ENCODE measurements at places on chromosomes 13 and 19.

- DNase-seq: no peak
These were observed 2.1 kb upstream of the GNA15 start for GRCh38 chr19:3133793-3134116.

GRCh38 chr19:54172471-54173358 is at the start of gene TMC4:
TSS of gene TMC4 (minus strand) at chr19:54173160. CDS start at chr19:54173117, 43 bp downstream.
- DNase-seq: no peak

DNA sequence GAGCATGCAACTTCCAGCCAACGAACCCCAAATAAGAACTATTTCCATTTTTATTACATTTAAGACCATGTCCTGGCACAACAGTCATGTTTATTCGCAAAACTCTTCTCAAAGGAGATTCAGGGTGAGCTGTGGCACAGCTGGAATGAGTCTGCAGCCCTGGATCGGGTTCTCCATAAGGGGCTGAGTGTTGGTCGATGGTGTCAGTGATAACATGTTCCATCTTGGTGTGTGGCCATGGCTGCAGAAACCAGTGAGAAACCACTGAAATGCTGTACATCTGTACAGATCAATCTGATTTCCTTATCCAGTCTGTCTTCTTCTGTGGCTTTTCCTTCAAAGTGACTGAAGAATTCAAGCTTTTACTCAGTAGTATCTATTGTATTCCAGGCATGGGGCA is 15.2 kb downstream of the FAM124A start:
- DNase-seq: no peak

- no peak for DNase-seq
These were observed 155.0 kb upstream of the TSHZ3 start for GRCh38 chr19:31504221-31504620.

- DNase-seq: no peak
These were observed 25.8 kb upstream of the CYP2S1 start for GRCh38 chr19:41166944-41167804.

- no peak for DNase-seq
These were observed 81.4 kb upstream of the GPC6 start for GRCh38 chr13:93145199-93145598.

DNA sequence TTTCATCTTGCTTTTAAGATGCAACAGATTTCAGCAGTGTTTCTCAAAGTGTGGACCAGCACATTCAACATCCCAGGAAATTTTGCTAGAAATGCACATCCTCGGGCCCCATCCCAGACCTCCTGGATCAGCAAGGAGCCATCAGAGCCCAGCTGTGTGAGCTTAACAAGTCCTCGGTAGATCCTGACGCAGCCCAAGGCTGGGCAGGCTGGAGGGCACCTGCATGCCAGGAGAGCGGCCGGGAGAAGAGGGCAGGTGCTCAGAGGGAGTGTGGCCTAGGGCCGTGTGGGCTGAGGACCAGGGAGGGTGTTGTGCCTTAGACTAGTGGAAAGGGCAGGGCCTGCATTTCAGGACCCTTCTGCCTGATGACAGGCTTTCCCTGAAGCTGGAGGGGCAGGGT is 2.2 kb upstream of the MCF2L start:
- peak; percentile 16 for DNase-seq

DNA sequence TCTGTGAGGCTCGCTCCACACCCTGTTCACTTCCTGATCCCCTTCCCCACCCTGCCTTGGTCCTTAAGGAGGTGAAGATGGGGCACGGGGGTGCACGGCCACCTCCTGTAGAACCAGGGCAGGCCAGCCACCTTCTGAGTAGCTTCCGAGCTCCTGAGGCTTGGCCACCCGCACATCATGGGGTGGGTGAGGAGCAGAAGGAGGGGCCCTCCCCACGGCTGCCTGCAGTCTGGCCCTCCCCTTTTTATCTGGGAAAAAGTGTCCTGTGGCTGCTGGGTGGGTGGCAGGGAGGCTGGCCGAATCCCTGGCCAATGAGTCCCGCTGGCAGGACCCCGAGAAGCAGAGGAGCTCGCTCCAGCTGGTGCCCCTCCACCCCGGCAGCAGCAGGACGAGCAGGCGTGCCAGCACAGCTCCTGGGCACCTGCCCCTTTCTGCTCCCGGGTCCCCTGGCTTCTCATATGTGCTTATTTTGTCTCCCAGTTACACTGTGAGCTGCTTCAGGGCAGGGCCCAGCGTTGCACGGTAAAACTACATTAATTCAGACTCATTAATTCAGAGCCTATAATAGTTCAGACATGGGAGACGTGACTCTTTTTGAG is 135.0 kb downstream of the KDM4B start:
- no peak for DNase-seq

- no peak for DNase-seq
These were observed 50.5 kb upstream of the UBE2L5 start for GRCh38 chr13:30371649-30372265.

DNA sequence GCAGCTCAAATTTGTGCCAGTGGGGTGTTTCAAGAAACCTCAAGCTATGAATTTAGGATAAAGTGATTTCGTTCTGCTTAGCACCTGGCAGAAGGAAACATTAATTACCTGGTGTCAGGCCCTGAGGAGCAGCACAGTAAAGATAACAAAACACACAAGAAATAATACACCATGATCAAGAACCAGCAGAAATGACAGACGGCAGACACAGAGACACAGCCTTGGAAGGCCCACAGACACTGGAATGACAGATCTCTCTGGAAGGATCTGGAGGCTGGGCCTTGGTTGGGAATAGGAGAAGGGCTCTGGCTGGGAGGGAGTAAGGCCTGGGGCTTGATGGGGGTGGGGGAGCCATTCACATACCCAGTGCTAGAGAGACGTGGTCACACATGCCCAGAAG is 10.8 kb downstream of the PRODH2 start:
- DNase-seq: no peak

DNA sequence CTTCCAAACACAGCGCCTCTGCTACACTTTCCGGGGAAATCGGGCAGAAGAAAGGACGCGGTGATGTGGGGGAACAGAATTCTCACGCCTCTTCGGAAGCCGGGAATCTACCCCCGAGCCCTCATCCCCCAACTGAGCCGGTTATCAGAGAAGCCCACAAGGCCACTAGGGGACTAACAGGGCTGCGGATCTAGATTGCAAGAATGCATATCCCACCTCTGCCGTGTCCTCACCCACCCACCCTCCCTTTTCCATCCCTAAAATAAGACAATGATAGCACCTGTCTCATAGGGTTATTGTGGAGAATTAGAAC is 1.1 kb downstream of the IGFLR1 start:
- no peak for DNase-seq

DNA sequence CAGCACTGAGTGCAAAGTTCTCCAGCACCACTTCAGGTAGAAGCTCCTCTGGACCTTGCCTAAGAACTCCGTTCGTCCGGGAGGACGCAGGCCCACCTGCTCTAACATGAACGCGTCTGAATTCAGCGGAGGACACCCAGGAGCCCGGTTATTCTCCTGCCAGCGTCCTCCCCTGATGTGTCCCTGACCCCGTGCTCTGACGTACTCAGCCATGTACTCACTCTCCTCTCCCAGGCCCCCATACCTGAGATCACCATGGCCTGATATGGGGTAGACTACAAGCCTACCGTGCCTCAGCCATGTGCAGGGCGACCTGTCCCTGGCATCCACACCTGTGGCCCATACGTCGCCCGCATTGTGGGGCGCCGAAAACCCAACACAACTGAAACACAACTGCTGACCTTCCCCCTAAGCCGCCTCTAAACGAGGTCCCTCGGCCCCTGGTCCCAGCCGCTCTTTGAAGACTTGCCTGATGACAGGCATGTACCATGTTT is 744 bp upstream of the ZNF584 start:
- no peak for DNase-seq

- DNase-seq: peak; percentile 73
These were observed 854 bp downstream of the RNASEH2B start for GRCh38 chr13:50910485-50910805.

GRCh38 chr19:34269968-34270621 is 15.7 kb downstream of the GARRE1 start:
- peak; percentile 61 for DNase-seq

GRCh38 chr19:13864667-13865570 is 12.0 kb upstream of the NANOS3 start:
- DNase-seq: no peak

DNA sequence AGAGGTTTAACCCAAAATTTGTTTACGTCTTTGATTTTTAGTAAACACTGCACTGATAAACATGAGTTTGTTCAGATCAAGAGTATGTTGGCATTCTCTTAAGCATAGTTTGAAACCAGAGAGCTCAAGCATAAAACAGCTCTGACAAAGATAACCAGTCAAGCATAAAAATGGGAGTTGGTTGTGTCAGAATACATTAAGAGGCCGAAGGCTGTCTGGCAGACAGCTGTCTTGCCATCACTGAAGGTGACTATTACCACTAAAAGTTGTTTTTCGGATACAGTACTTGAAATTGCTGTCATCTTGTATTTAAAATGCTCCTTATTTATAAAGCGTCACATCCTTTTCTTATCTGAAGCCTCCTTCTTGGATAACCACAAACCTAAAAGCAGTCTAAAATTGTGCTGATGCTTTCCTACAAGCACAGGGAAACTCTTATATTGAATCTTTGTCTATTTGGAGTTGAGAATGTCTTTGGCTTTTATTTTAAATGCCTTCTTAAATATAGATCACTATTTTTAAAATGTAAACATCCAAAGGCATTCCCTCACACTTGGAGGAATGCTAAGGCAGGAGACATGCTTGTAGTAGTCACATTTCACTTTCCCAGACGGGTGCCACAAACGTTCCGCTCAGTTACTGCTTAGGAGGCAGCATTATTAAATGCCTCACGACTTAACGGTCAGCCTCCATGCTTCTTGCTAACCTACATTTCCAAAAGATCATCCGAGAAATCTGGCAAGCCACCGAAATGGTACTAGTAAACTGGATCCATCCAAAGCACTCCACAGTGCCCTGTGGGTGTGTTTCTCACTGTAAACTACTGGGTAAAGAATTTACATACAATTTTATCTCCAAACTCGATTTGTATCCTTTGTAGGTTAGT is 1.5 kb downstream of the SMAD9 start:
- peak; percentile 42 for DNase-seq

DNA sequence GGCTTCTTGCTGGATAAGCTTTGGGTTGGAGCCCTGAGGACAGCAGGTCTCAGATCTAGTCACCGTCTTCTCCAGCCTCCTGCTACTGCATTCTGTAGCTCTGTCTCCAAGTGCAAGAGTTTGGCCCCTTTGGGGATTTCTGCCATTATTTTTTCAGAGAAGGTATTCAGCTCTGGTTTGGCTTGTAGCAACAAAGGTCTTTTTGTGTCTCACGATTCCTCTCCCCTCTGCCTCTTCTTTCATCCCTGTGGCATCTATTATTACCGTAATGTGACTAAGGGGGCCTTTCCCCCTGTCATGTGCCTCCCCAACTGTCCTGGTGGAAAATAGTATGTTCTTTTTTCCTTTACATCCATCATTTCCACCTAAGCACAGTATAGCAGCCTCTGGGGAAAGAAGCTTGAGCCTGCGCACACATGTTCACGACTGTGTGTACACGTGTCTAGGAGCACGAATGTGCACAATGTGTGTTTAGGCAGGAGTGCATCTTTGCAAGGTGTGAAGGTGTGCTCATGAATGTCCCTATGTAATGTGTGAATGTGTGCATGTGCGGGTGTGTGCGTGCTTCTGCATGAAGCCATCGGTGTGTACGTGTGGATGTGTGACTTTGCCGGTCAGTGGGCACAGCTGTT is 273.9 kb downstream of the ZNF536 start:
- no peak for DNase-seq

DNA sequence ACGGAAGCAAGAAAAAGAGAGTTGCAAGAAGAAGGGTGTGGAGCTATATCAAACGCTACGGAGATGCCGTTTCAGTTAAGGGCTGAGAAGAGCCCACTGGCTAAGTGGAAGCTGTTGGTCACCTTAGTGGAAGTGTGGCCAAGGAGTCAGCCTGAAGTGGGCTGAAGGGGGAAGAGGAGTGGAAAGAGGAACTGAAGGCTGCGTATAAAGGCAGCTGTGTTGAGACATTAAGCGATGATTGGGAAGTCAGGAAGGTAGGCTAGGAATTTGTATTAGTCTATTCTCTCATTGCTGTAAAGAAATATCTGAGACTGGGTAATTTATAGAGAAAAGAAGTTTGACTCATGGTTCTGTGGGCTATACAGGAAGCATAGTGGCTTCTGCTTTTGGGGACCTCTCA is 14.1 kb upstream of the FRY start:
- no peak for DNase-seq

- DNase-seq: peak; percentile 74
These were observed 63.5 kb downstream of the TSHZ3 start for GRCh38 chr19:31285744-31286143.

GRCh38 chr13:51542346-51543242 is 41.7 kb upstream of the WDFY2 start:
- DNase-seq: no peak

DNA sequence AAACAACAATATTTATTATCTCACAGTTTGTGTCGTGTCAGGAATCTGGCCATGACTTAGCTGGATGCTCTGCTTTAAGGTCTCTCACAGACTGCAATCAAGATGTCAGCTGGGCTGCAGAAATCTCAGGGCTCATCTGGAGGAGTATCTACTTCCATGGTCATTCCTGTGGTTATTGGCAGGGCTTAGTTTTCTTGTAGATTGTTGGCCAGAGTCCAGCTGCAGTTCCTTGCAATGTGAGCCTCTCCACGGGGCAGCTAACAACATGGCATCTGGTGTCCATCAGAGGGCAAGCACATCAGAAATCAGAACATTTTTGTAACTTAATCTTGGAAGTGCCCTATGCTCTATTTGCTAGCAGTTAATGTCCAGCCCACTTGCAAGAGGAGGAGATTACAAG is 45.7 kb upstream of the TDRD3 start:
- no peak for DNase-seq

- no peak for DNase-seq
These were observed 354.8 kb downstream of the SUCLA2 start for GRCh38 chr13:47646298-47646697.

GRCh38 chr13:49346460-49346859 is 97.4 kb downstream of the CAB39L start:
- DNase-seq: no peak

DNA sequence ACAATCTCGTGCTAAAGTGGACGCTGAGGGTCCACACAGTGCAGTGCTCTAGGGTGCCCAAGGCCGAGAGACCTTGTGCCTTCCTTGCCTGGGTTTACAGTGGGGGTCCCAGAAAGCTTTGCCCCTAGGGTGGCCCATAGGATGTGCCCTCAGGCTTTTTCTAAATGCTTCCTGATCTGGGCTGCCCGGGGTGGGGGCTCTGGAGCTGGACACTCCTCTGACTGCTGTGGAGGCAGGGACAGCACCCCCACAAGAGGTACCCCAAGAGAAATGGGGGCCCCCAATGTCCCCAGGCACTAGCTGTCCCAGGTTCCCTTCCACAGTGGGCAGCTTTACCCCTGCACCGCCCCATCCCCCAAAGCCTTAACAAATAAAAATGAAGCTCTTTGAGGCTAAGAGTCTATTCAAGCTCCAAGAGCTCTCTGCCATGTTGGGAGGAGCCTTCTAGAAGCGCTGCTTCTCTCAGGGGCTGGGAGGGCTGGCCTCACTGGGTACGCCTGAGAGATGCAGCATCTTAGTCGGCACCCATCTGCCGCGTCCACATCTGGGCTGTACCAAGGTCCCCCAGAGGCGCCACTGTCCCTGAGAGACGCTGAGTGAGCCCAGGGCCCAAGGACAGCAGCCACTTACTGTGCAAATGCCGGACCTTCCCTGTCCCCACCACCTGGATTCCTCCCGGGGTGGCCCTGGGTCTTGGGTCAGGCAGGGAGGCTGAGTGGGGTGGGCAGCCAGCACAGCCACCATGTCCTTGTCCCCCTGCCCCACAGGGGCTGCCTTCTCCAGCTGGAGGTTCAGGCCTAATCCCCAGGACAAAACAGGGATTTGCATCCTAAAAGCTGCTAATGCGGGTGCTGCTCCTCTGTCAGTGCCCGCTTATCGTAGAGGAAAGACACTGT is 27.4 kb downstream of the CEBPA start:
- no peak for DNase-seq
